ENCODE measurements at places on chromosomes 7 and 10.

GRCh38 chr10:133336577-133337369, at the start of gene CALY:
TSS of gene CALY (minus strand) at chr10:133336896. CDS start at chr10:133328989, 7,907 bp downstream.
- DNase-seq, result peak; percentile 34

- no peak for DNase-seq
Observed at GRCh38 chr7:129282865-129283264, 58.0 kb downstream of the AHCYL2 start.

- no peak for DNase-seq
Observed at GRCh38 chr7:109611656-109612055, 1042.0 kb downstream of the DNAJB9 start.

GRCh38 chr7:68015122-68015977, 1018.7 kb downstream of the TYW1 start:
- DNase-seq, result no peak

DNA sequence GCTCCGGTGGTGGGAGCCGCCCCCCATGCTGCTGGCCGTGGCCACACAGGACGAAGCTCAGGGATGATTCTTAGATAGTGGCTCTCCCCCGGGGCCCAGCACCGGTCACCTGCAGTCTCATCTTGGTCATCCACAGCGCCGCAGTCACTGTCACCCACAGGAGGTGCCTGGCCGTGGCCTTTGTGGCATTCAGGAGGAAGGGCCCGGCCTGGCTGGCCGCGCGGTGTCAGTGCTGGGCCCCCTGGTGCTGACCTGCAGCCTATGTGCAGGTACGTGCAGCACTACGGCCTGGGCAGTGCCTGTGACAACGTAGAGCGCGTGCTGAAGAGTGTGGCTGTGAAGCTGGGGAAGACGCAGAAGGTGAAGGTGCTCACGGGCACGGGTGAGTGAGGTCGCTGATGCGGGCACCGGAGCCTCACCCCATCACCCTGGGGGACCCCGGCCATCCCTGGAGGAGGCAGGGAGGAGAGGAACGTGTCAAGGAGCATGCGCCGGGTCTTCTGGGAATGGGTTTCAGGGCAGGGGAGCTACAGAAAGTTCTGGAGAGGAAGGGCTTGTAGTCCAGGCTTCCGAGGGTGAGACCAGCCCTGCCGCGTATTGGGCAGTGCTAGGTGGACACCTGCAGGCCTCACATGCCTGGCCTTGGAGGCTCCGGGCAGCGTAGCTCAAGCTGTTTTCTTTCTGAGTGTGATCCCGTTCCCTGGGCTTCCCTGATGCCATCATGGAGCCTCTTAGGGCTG, 5.0 kb downstream of the SPRN start:
- DNase-seq, result no peak

DNA sequence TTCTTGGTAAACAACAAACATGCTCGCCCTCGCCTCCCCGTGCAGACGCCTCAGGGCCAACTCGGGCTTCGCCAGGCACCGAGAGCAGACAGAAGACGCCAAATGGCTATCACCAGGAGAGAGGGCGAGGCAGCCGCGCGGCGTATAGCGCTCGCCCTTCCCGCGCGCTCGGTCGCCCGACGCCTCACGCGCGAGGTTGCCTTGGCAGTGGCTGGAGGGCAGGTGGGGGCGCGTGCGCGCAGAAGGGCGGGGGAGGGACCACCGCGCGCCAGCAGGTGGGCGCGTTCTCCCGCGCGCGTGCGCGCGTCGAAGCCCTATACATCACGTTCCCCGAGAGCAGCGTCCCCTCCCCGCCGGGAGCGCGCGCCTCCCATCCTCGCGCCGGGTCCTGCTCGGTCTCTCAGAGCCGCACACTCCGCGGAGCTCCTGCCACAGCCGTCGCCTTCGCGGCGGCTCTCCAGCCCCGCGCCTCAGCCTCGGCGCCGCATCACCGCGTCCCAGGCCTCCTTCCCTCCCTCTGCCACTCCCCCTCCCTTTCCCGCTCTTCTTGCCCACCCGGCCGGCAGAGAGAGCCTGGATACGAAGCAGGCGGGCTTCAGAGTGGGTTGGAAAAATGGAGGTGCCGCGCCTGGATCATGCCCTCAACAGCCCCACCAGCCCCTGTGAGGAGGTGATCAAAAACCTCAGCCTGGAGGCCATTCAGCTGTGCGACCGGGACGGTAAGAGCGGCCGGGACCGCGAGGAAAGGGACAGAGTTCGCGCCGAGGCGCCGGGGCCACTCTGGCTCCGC, at the start of gene PHYHIPL:
Gene PHYHIPL, plus strand, starts transcription at position 403 of the 790 bp plus-strand sequence. Its CDS starts 211 bp downstream, at position 614.
- DNase-seq, result no peak

DNA sequence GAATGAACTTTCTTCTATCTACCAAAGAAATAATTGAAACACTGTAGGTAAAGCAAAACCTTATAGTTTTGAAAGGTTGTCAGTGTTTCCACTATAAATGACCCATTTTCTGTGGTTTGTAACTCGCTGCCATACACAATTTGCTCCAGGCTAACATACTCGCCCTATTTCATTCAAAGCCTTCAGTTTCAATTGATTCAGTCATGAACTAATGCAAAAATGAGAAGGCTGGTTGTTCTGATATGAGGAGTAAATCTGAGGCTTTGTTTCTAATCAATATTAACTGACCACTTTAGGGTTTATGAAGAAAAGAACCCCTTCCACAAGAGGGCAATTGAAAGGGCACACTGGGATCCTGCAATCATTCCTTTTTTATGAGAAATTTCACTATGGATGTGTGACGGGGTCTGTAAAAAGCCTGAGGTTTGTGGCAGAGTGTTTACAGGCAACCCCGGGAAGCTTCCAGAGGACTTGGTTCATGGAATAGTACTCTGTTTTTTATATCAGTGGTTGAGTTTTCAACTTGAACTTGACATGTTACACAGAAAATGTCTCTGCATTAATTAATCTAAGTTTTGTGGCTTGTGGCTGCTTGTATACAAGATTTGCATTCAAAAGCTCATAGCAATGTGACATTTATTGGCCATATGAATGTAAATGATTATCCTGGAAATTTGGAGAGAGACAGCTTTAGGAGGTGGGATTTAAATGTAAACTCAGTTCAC, 133.2 kb downstream of the NRP1 start:
- no peak for DNase-seq

- DNase-seq, result no peak
Observed at GRCh38 chr10:3067859-3068179, 471 bp downstream of the PFKP start.

GRCh38 chr7:26958834-26959233, 94.4 kb upstream of the SKAP2 start:
- no peak for DNase-seq

GRCh38 chr7:43849047-43849446, 20.3 kb downstream of the MRPS24 start:
- no peak for DNase-seq

DNA sequence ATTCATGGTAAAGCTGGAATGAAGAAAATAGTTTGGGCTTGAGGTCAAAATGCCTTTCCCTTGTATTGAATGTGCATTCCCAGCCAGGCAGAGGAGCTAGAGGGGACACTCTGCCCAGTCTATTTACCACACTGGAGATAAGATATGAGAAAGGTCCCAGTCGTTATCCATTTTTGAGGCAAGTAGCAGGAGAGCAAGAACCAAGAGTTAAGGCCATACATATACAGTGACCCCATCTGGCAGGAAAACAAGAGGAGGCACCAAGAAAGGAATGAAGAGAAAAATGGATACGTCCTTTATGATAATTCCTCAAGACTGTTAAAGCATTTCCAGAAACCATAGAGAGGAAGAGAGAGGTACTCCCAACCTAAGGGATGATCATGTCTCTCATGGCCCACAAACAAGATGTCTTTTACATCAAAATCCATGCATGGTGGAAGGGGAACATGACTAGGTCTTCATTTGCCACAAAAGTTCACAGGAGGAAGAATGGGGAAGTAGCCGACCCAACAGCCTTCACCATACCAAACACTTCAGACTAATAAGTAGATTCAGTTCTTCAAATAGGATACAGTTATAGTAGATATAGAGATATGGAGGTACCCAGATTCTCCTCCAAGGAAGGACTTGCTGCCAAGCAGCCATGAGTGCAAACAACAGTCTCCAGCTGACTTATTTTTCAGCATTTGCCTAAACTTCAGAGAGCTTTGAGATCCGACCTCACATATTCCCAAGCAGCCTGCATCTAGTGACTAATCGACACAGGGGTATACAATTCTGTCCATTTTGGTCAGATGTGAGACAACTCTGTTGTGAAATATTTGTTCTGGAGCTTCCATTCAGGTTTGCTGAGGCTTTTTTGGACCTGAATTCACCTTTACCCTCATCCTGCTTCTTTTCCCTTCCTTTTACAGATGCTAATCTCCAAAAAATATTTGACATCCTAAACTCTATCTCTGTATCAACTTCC, 61.1 kb upstream of the CCDC71L start:
- DNase-seq, result no peak

- DNase-seq, result no peak
Observed at GRCh38 chr7:5172196-5172775, 17.7 kb upstream of the WIPI2 start.

- no peak for DNase-seq
Observed at GRCh38 chr7:37255327-37255944, 193.2 kb downstream of the ELMO1 start.

DNA sequence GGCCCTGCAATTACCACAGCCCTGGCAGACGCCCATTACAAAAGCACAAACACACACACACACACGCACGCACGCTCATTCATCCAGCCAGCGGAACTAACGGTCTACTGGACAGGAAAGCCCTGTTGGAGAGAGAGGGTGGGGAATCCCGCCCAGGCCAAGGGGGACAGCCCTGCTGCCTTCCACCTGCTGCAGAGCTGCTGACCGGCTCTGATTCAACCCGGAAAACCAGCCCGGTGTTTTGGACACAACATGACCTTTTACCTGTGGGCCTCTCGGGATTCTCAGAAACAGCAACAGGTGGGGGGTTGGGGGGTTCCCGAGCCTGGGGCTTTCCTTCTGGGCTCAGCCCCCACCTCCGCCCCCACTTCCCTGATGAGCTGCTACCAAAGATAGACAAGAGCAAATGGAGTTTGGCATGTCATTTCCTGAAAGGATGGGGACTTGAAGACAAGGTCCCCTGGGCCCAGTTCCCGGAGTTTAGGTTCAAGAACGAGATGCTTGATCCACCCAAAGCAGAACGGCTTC, 18.5 kb upstream of the SERPINE1 start:
- DNase-seq, result no peak

DNA sequence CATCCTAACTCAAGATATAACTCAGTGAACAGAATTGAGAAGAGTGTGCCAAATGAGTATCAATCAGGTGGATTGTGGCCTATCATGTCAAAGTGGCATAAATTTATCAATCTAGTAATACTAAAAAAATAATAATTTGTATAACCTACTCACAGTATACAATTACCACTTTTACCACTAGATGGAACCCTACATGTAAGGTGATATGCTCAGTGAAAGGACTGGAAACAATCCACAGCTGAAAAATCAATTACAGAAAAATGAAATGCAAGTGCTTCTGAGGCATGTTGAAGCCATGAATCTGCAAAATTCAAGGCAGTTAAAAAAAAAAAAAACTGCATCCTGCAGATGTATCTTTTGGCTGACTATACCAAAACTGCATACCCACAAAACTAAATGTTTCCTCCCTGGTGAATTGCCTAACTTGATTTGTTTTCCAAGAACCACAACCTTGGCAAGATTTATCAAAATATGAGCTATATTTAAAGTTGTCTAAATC, 13.9 kb downstream of the ARHGAP19 start:
- DNase-seq, result no peak

GRCh38 chr7:55500117-55500756, 72.1 kb downstream of the VOPP1 start:
- no peak for DNase-seq

- DNase-seq, result no peak
Observed at GRCh38 chr7:94115316-94115715, 111.2 kb upstream of the BET1 start.

DNA sequence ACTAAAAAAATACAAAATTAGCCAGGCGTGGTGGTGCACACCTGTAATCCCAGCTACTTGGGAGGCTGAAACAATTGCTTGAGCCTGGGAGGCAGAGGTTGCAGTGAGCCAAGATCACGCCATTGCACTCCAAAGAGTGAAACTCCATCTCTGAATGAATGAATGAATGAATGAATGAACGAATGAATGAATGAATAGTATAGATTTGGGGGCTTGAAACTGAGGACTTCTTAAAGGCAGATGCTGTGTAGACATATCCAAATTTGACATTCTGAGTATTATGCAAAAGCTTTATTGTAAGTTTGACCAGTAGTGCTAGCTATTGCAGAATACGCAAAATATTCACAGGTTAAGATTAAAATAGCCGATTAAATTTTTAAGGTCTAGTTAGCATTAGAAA, 30.8 kb upstream of the ST7 start:
- no peak for DNase-seq

DNA sequence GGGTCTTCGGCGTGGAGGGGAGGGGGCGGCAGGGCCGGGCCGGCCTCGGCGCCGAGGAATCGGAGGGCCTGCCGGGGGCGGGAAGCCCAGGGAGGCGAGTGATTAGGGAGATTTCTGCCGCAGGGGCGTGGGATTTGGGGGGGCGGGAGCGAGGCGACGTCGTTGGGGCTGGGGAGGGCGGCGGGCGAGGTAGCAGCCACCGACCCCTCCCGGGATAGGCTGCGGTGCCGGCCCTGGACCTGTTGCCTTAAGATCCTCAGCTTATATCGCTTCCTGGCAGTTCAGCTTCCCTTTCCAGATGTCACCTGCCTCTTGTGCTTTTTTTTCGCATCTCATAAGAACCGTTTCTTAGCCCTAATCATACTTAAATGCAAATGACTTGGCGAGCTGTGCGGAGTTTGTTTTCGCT, 655 bp downstream of the LMTK2 start:
- no peak for DNase-seq

DNA sequence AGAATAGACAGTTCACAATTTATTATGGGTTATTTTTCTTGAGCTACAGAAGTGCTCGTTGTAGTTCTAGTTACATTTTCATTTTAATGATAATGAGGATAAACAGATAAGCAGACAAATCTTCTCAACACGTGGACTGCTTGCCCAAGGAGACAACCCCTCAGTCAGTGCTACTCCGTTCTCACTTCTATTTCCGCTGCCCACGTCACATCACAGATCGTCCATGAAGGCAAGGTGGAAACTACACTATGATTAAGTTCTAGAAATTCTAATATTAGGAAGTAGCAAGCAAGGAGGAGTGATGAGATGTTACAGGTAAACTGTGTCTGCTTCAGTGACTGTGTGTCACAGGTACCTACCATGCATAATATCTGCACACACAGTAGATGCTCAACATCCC, 210.5 kb downstream of the CHCHD3 start:
- no peak for DNase-seq

DNA sequence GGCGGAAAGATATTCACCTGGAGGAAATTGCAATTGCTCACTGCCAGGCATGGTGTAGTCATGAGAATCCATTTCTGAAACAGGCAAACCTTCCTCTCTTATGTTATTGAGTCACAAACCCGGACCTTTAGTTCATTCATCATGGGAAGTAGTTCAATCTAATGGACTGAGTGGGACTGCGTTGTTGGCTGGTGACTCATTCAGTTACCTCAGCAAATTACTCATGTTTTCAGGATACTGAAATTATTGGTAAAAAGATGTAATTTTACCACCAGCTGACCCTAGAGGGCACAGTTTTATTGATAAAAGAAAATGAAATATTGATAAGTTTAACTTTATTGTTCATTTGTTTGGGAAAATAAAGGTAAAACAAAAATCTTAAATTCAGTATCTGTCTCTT, 1194.4 kb upstream of the SORCS1 start:
- no peak for DNase-seq

Data from stimulated activated effector memory CD8-positive, alpha-beta T cell treated with anti-CD3 and anti-CD28 coated beads, Interleukin-12 subunit alpha, Interleukin-12 subunit beta, amount 100 ng/mL, for 72 hours (primary cell).